Common myeloid progenitor, CD34-positive (primary cell): ENCODE measurements at places on chromosomes 4 and X.

DNA sequence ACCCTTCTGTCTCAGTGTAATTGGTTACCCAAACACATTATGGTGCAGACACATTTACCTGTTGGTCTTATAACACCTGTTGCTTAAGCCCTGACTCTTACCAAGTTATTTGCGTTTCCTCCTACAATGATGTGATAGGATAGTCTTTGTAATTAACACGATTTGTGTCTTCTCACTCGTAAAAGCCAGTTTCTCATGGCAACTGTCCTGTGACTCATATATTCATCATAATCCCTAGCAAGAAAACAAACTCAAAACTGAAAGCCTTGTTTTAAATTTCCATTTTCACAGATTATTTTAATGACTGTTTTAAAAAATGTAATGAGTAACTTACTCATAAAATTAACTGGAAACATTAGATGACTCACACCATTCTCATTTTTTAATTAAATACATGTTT lies 495.2 kb downstream of the NLGN4X start:
- DNase-seq, result no peak

GRCh38 chr4:72449705-72450104 lies 119.3 kb downstream of the ADAMTS3 start:
- DNase-seq, result no peak

DNA sequence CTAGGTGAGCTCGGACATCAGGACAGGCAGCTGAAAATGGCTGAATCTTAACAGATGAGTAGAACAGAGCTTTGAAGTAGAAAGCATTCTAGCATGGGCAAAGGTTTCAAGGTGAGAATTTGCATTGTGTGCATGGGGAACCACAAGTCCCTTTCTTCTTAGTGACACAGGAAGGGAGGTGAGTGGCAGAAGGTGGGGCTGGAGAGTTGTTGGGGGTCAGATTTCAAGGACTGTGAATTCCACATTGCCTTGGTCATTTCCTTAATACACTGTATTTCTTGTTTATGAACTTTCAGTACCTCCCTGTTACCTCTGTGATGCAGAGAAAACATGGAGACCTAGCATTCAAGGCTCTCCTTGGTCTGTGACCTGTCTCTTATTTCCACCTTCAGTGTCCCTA lies 4.1 kb downstream of the APEX2 start:
- no peak for DNase-seq

DNA sequence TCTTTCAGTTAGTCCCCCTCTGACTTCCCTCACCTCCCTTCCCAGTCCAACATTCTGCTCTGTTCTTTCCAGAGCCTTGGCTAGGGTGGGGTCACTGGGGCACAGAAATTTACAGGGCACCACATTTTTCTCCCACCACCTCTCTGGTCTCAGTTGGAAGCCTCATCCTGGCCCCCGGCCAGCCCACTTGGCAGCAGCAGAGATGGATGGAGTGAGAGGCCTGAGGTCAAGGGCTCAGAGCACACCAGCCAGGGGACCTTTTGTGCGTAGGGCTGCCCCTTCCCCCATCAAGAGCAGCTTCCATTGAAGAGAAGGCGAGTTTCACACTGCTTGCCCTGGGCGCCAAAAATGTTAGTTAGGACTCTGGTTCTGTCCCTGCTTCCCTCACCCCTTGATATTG lies 230.9 kb downstream of the SOX3 start:
- DNase-seq, result no peak

- DNase-seq, result no peak
These were observed 103.9 kb downstream of the STIM2 start for GRCh38 chr4:26964512-26964911.

- no peak for DNase-seq
These were observed 27.4 kb upstream of the TMPRSS11B start for GRCh38 chr4:68272860-68273259.

GRCh38 chr4:68673143-68673542 lies 2.7 kb upstream of the UGT2B15 start:
- DNase-seq, result no peak

GRCh38 chr4:127307996-127308395 lies 324.8 kb upstream of the INTU start:
- no peak for DNase-seq

DNA sequence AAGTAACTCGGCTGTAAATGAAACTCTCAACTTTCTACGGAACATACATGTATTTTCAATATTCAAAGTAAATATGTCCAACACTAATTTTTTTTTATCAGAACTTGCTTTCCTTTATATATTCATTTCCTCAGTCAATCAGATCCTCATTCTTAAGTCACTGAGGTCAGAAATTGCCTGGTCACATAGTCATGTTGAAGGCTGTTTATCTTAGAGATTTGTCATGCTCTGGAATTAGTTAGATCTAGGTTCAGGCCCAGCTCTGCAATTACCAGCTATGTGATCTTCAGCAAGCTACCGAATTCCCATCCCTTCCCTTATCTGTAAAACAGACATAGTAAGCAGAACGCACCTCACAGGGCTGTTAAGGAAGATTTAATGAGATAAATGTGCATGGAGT lies 228.8 kb downstream of the SPCS3 start:
- DNase-seq, result no peak

GRCh38 chrX:18297251-18297650 lies 57.2 kb downstream of the SCML2 start:
- peak; percentile 2 for DNase-seq

DNA sequence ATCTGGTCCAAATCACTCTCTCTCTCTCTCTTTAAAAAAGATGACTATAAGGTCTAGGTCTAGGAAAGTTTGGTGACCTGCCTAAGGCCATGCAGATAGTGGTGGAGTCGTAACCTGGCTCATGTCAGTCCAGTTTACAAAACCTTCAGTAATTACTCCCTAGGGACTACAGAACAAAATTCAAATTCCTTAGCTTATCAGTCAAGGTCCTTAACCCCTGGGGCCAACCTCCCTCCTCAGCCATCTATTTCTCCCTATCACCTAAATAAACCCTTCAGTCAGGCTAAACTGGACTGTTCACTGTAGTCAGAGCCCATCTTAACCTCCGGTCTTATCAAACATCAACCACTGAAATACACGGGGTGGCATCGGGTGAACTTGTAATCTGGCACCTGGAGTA lies 68.9 kb downstream of the MAP3K15 start:
- DNase-seq, result no peak

DNA sequence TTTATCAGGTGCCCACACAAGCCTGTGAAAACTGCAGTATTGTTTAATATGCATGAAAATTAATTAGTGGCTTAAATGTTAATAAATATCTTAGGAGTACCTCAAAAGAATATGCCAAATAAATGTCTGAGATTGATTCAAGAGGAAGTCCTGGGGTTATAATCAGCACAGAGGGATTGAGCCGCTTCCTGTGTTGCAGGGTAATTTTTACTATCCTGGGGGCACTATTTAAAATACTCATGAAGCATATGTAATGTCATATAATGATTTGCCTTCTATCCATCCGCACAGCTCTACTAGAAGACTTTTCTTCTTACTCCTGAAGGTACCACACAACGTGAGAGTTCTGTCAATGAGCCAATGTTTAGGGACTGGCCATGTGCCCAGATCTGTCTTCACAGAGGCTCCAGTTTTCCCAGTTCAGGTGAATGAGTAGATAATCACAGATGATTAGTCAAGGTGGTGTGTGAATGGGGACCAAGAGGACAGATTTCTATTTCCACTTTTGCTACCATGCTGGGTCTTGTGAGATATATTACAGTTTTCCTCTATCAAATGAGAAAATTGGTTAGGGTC lies 233.3 kb downstream of the USP46 start:
- no peak for DNase-seq

GRCh38 chr4:19721587-19721986 lies 530.1 kb upstream of the SLIT2 start:
- no peak for DNase-seq

DNA sequence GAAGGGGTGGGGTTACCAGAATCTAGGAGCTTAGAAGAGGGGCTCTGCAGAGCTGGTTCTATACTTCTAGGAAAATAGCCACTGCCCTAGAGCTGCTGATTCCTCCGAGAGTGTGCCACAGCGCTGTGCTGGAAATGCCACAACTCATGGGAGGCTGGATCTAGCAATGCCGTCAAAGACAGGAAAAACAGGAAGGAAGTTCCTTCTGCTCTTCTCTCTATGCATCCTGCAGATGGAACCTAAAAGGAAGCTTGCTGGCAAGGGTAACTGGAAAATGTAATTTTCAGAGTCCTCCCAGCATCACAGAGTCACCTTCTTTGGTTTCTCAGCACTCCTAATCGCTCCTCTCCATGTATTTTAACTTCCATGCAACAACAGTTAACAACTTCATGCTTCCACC lies 121.2 kb upstream of the TLL1 start:
- peak; percentile 26 for DNase-seq

GRCh38 chr4:155114790-155115189 lies 93.6 kb upstream of the NPY2R start:
- no peak for DNase-seq

- DNase-seq, result peak; percentile 49
These were observed 73.4 kb upstream of the TTC29 start for GRCh38 chr4:147019091-147019490.

DNA sequence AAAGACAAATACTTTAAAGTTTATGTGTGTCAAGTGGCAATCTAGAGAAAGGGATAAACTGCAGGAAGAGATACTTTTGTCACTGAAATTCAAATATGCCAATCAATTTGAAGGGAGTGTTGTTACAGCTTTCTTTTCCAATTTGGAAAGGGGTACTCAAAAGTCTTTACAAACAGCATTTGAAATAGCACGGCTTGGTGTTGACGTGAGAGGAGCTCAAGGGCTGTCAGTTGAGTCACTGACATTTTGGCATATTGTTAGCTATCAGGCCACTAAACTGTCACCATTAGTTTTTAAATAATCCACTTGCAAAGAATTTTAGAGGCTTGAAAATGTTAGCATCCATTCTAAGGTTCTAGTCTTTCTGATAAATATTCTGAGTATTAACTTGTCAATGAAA lies 698.4 kb downstream of the IL1RAPL1 start:
- no peak for DNase-seq

DNA sequence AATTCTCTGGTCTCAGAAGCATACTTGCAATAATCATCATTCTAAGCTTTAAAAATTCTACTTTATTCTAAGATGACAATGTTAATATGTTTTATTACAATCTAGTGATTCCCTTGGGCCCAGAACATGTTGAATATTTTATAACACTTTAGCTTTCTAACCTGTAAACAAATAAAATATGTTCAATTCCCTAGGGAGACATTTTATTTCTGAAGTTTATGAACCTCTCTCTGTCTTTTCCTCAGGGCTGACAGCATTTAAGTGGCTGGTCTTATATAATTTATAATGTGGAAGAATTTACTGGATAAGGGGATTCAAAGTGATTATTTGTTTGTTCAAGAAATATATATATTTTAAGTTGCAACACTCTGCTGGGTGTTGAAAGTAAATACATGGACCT lies 55.3 kb upstream of the NPFFR2 start:
- DNase-seq, result no peak

DNA sequence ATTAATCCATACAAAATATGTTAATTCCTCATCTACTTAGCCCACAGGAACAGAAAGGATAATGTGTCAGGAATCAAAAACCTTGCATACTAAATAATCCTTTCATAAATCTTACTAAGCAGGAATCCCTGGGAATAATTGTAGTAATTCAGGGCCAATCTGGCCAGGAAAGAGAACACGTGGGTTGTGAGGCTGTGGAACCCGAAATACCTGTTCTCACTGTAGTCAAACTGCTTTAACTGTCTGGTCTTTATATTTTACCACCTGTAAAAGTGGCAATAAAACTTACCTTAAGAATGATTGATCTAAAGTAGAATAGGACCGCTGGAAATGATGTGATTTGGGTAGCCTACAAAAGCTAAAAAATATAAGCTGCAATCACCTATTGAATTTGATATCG lies 1620.9 kb downstream of the STIM2 start:
- DNase-seq, result no peak

DNA sequence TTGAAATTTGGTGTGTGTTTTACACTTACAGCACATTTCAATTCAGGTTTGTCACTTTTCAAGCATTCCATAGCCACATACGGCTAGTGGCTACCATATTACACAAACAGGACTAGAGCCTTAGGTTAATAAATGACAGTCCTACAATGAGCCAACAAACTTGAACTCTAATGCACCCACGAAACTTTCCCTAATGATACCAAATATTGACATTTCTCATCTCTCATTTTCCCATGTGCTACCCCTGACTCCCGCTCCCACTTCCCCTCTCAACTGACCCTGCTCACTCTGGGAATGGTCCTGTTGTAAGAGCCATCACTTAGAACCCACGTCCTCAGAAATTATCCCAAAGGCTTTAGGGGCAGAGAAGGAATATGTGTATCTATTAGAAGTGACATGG lies 4.9 kb upstream of the TLR10 start:
- DNase-seq, result no peak

- DNase-seq, result no peak
These were observed 35.1 kb downstream of the RBM47 start for GRCh38 chr4:40594261-40595178.

DNA sequence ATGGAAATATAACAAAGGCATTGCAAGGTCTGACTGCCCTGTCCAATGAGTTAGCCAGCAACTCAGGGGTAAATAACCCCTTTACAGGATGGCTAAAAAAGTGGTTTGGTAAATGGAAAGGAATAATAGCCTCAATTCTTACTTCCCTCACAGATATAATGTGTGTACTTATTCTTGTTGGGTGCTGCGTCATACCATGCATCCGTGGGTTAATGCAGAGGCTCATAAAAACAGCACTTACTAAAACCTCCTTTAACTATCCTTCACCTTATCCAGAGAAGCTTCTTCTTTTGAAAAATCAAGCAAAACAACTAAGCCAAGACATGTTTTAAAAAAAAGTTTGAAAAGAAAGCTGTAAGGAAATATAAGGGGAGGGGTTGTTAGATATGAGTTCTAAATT lies 301.0 kb downstream of the PAPSS1 start:
- DNase-seq, result no peak

GRCh38 chrX:119187298-119187697 lies 48.8 kb upstream of the PGRMC1 start:
- no peak for DNase-seq

GRCh38 chr4:103753868-103754653 lies 34.3 kb upstream of the TACR3 start:
- DNase-seq, result no peak

GRCh38 chr4:109389369-109390114 lies 44.1 kb upstream of the SEC24B start:
- DNase-seq, result no peak

DNA sequence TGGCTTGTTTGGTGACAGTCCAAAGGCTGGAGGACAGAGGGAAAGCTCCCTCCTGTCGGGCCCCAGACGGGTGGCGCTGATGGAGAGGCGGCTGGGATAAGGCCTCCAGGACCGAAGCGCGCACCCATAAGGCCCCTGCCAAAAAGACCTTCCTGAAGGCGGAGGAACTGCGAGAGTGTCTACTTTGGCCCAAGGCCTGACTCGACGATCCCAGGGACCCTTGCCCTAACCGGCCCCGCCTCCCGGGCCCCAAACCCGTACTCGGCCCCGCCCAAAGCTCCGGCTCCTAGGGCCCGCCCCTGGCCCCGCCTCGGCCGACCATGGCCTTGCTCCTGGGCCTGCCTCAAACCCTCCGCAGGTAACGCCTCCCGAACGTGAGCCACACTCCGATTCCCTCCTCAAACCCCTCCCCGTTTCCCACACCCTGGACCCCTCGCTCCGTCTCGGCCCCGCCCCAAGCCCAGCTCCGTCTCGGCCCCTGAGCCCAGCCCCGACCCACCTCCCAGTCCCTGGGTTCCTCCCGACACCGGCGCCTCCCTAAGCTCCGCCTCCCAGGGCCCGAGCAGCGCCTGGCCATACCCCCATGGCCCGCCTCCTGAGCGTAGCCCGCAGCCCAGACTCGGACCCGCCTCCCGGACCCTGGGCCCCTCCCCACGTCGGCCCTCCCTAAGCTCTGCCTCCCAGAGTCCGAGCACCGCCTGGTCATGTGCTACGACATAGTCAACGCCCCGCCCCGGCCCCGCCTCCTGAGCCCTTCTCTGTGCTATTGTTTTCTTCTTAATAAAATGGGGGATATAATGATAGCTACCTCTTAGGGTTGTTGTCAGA lies 90.0 kb upstream of the DRD5 start:
- peak; percentile 97 for DNase-seq
